Hematopoietic multipotent progenitor cell treated with erythropoietin and hydrocortisone succinate and interleukin-3 and kit ligand, for 4 days (in vitro differentiated cells): ENCODE measurements at places on chromosomes 16 and 17.
A peak's percentile ranks its signal among the peaks of the same experiment; 100 is the strongest.

DNA sequence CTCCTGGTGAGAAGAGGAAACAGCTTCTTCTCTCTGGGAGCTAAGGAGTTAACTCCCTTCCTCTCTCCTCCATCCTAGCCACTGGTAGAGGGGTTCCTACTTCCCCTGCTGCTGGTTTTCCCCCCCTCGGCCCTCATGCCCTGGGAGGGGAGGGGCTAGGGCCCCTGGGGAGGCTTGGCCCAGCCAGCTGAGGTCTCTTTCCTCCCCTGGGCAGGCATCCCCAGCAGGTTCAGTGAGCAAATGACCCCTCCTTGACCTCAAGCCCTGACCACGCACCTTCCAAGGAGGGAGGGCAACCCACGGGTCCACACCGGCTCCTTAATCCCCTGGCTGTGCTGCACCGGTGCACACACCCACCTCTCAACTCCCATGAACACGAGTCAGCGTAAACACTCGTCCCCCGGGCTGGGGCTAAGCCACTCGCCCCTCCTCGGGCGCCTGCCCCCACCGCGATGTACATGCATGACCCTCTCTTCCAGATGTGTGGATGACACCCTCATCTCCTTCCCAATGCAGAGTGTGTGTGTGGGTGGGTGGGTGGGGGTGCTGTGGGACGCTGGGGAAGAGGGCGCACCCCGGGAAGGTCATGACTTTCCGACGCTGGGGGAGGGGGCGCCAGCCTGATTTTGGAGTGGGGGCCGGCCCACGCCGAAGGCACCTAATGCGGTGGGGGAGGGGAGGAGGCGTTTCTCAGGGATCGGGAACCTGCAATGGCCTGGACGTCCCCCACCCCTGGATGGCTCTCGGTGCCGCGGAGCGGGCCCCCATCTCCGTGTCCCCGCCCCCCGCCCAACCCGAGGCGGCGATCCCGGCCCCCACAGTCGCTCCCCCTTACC lies 33.7 kb downstream of the SRCIN1 start:
- DNase-seq, result no peak

DNA sequence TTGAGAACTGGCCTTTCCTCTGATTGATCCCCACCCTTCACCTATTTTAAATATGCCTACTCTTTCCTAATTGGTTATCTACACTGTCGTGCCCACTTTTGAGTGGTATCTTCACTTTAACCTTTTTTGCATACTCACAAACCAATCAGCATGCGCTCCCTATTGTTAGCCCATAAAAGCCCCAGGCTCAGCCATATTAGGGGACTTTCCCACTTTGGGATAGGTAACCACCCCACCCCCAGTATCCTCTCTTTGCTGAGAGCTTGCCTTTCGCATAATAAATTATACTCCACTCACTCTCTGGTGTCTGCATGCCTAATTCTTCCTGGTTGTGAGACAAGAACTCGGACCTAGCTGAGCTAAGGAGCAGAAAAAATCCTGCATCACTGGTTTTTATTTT lies 59.5 kb upstream of the NOL11 start:
- no peak for DNase-seq

GRCh38 chr17:35612924-35613521 lies 25.9 kb downstream of the AP2B1 start:
- peak; percentile 79 for DNase-seq

- no peak for DNase-seq
These were observed 770 bp downstream of the HBM start for GRCh38 chr16:166375-167121.

DNA sequence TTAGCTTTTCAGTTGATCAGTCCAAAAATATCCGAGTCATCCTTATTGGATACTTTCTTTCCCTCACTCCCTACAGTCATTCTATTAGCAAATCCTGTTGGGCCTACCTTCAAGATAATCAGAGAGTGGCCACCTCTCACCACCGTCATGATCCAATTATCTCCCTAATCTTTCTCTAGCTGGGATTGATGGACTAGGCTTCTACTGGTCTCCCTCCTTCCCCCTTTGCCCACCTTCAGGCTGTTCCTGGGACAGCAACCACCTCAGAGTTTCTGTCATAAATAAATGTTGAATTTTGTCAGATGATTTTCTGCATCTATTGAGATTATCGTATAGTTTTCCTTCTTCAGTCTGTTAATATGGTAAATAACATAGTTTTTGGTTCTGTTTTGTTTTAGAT lies 16.2 kb upstream of the RHBDL3 start:
- no peak for DNase-seq

DNA sequence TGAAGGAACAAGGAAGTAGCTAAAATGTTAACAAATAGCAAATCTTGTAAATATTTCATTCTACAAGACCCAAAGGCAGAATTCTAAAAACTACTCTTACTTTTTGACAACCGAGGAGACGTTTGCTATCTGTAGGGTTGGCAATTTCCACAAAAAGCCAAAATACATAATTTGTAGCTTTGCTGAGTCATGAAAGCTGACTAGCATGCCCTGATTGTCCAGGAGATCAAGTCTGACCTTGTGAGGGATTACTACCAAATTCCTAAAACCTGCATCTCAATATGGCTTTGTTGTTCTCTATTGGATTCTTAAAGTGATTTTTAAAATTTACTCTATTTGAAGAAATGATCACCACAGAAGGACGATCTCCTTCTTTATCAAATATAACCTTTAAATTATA lies 10.8 kb downstream of the DNAJA2 start:
- DNase-seq, result no peak

- no peak for DNase-seq
These were observed 37.8 kb downstream of the PAFAH1B1 start for GRCh38 chr17:2631211-2631610.

DNA sequence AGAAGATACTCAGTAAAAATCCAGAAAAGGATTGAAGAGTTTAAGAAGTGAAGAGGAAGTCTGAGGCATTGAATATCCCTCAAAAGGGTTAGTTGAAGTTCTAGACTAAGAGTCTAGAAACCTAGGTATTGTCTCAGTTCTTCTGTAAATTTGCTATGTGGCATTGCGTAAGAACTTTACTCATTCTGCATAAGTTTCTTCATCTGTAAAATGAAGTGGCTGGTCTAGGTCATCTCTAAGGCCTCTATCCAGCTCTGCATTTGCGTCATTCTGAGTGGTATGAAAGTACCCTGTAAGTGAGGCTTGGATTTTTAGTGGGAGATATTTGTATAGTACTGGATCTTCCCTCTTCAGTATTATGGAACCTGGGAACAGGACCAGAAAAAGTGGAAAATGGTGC lies 130.2 kb downstream of the MYO1D start:
- peak; percentile 27 for DNase-seq

GRCh38 chr17:65261682-65262636 lies 124.8 kb downstream of the RGS9 start:
- DNase-seq, result no peak

DNA sequence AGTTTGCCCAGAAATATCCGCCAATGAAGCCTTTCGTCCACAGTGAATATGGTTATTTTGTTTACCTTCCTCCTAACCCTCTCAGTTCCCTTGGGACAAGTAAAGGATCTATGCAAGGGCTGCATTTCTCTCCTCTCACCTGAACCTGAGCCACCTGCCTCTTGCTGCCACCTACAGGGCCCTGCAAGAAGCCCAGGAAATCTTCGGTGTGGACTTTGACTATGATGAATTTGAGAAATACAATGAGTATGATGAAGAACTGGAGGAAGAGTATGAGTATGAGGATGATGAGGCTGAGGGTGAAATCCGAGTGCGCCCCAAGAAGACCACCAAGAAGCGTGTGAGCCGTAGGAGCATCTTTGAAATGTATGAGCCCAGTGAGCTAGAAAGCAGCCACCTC lies 14.0 kb downstream of the SUPT6H start:
- peak; percentile 27 for DNase-seq

DNA sequence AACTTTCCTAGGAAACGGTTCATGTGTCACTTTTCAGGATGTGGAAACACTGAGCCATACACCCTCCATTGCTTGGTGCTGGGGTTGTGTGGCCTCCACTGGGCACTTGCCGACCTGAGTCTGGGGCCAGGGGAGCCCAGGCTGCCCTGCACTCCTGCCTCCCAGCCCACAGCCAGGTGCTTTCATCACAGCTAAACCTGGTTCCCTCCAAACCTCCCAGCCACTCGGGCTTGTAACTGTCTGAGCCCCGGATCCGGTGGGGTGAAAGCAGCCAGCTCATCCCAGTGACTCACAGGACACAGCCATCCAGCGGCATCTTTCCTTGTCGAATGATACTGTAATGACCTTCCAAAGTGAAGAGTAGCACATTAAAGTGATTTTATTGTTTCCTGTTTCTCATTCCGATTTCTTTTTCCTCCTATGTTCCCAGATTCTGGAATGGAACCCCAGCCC lies 19.8 kb downstream of the CARHSP1 start:
- DNase-seq, result no peak

- DNase-seq, result peak; percentile 68
These were observed 1.8 kb downstream of the ZNRF1 start for GRCh38 chr16:75000481-75001081.

DNA sequence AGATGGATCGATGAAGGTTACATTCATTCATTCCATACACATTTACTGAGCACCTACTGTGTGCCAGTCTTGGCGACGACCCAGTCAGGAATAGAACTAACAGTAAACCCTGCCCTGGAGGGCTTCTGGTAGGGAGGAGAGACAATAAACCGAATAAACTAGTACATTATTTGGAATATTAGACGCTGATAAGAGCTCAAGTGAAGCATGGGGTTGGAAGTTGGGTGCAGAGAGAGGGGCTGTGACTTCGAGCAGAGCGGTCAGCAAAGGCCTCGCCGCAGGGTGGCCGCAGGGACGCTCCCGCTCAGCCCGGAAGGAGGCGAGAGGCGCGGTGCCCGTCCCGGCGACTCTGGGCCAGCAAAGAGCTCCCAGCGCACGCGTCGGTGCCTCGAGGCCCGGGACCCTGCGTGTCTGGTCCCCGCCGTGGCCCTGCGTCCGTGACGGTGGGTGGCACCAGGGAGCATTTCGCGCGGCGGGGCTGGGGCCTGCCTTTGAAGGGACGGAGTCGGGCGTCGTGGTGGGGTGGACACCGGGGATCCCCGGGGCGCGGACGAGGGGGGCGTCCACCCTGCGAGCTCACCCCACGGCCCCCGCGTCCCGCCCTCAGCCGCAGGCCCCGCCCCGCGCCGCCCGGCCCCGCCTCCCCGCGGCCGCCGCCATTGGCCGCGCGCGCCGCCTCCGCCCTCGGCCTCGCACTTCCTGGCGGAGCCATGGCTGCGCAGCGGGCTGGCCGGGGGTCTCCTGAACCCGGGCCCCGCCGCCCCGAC lies at the start of gene KLHL36:
Gene KLHL36, plus strand, starts transcription at position 684 of the 767 bp plus-strand sequence. CDS start 2,357 bp downstream, outside the sequence.
- peak; percentile 70 for DNase-seq

DNA sequence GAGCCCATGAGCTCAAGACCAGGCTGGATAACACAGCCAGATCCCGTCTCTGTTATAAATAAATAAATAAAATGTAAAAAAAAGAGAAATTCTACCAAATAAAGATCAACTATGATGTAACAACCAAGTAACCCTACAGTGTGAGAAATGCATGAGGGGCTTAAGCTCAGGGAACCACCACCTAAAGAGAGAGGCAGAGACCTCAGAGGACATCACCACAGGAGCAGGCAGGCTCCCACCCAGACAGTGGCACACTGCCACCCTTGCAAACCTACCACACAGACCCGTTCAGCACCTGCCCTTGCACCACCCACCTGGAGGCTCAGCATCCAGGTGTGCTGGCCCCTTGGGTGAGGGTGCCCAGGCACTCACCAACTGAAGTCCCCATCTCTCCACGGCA lies 45.6 kb downstream of the ANKRD11 start:
- no peak for DNase-seq

DNA sequence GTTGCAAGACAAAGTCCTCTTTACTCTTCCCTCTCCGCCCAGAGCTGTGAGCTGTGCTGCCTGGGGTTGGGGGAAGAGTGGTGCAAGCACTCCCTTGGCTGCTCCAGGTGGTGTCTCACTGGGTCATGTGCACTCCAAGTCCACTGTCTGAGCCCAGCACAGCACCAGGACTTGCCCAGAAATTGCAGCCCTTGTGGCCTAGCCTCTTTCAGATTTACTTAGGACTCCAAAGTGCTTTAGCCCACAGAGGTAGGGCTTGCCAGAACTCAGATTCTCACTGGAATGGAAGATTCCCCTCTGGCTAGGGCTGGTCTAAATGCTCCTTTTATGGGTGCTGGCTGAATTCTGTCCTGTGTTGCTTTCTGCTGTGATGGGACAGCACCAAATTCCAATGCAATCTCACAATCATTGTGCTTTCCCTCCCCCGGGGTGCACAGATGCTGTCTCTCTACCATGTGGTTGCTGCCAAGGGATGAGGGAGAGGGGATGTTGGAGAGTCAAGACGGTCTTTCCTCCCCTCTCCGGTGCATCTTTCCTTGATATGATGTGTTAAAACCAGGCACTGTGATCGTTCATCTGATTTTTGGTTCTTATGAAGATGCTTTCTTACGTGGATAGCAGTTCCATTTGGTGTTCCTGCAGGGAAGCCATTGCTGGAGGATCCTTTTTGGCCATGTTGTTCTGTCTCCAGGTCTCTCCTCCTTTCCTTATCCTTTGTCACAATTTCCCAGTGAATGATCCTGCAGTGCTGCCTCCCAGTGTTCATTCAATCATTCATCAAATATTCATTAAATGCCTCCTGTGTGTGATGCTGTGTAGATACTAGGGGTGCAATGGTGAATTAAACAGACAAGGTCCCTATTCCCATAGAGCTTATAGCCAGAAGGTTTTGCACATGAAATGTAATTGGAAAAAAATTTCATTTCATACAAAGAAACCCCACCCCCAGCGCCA lies 216.3 kb downstream of the SPECC1 start:
- DNase-seq, result no peak

- DNase-seq, result no peak
These were observed 67.9 kb upstream of the RPL38 start for GRCh38 chr17:74135391-74136167.

- DNase-seq, result no peak
These were observed 7.1 kb upstream of the ASIC2 start for GRCh38 chr17:33300241-33300640.

GRCh38 chr16:55698946-55699345 lies 43.2 kb downstream of the SLC6A2 start:
- DNase-seq, result no peak

DNA sequence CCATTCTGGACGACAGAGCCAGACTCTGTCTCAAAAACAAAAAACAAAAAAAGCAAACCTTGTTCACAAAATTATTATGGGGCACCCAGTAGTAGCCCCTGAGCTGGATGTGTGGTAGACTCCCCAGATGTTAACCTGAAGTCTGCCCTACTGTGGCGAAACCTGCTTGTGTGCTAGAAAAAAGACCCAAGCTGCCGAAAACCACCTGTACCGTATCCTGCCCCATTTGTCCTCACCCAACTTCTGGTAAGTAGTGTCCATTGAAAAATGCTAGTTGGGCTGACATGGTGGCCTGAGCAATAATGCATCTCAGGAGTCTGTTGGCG lies 9.1 kb downstream of the RMI2 start:
- no peak for DNase-seq

- DNase-seq, result no peak
These were observed 142.3 kb downstream of the ABCC12 start for GRCh38 chr16:48013491-48013901.

DNA sequence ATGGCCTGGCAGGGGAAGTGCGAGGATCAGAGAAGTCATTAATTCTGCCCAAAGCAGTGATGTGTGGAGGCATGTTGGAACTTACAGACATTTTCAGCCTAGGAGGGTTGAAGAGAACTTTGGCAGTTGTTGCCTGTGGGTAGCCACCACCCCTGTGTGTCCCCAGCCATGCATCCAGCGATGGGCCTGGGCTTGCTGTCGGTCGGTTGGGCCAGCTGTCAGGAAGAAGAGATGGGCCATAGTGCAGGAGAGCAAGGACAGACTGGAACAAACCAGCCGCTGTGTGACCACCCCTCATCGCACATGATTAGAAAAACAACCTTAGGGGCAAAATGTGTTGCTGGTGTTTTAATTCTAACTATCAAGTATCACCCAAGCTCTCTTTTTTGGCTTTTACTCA lies 173.7 kb downstream of the CNTNAP4 start:
- DNase-seq, result no peak

- peak; percentile 43 for DNase-seq
These were observed 190.0 kb upstream of the CIBAR2 start for GRCh38 chr16:85302018-85302847.
